ENCODE measurements at places on chromosomes 5 and 9.

GRCh38 chr5:97097326-97098230, 44.8 kb downstream of the LIX1 start:
- DNase-seq, result no peak

DNA sequence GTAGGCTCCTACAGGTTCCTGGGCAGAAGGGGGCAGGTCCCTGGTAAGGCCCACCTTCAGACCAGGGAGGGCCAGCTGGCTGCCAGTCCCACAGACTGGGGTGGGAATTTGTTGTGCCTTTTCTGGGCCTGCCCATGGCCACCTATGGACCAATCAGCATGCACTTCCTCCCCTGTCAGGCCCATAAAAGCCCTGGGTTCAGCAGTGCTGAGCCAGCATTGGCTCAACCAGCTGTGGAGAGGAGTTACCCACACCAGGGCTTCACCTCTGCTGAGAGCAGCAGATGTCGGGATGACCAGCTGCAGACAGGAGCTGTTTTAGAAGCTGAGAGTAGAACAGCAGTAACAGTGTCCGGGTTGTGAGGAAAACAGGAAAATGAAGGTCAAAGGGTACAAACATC, 373.4 kb upstream of the ACO1 start:
- DNase-seq, result no peak

GRCh38 chr5:108168915-108169314, 213.0 kb downstream of the FBXL17 start:
- DNase-seq, result no peak

- no peak for DNase-seq
Observed at GRCh38 chr9:110207071-110207641, 803 bp downstream of the C9orf152 start.

GRCh38 chr5:118551031-118551430, 437.3 kb downstream of the DTWD2 start:
- no peak for DNase-seq

DNA sequence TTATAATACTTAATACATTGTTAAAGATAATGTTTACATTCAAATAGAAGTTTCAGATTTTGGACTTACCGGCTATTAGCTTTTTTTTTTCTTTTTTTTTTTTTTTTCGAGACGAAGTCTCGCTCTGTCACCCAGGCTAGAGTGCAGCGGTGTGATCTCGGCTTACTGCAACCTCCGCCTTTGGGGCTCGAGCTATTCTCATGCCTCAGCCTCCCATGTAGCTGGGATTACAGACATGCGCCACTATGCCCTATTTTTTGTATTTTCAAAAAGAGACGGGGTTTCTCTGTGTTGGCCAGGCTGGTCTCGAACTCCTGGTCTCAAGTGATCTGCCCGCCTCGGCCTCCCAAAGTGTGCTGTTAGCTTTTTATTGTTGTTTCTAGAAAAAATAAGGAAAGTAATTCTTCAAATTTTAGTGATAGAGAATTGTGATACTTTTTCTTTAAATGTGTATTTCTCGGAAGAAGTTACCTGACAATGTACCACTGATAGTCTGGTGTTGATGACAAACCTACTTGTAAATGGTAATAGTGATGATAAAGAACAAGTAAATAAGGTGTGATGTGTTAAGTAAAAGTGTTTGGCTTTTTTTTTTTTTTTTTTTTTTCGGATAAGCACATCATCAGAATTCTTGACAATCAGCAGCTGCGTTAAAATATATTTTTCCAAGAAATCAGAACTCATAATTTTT, 2.7 kb downstream of the CDC42SE2 start:
- DNase-seq, result peak; percentile 71

- DNase-seq, result no peak
Observed at GRCh38 chr5:144378681-144379080, 208.0 kb downstream of the KCTD16 start.

- no peak for DNase-seq
Observed at GRCh38 chr5:126433701-126434100, 10.5 kb downstream of the GRAMD2B start.

DNA sequence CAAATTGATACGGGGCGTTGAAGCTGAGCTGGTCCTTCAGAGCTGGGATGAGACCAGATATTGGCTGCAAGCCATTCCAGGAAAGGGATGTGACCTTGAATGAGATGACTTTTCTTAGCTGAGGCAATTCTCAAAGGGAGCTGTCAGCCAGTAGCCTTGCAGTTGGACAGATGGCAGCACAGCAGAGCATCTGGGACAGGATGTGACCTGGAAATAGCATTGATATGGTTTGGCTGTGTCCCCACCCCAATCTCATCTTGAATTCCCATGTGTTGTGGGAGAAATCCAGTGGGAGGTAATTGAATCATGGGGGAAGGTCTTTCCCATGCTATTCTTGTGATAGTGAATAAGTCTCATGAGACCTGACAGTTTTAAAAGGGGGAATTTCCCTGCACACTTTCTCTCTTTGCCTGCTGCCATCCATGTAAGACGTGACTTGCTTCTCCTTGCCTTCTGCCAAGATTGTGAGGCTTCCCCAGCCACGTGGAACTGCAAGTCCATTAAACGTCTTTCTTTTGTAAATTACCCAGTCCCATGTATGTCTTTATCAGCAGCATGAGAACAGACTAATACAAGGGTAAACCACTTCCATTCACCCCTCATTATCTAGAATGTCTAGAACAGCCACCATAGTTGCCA, 19.8 kb upstream of the MTX3 start:
- no peak for DNase-seq

- no peak for DNase-seq
Observed at GRCh38 chr5:171927345-171927941, 79.0 kb downstream of the FBXW11 start.

DNA sequence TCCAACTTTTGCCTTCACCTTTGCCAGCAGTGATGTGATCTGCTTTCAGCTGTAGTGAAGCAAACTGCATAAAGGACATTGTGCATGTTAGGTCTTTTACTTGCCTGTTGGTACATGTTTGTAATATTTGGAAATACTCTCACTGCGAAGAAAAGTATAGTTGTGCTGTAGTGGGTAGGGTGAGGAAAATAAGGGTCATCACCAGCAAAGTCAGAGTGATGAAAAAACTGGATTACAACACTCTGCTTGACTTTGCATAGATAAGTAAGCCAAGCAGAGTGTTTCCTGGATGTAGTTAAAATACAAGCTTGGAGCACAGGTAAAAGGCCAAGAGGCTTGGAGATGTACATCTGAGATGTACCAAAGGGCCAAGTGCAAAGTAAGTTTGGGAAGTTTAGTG, 16.7 kb downstream of the TGFBR1 start:
- DNase-seq, result no peak

DNA sequence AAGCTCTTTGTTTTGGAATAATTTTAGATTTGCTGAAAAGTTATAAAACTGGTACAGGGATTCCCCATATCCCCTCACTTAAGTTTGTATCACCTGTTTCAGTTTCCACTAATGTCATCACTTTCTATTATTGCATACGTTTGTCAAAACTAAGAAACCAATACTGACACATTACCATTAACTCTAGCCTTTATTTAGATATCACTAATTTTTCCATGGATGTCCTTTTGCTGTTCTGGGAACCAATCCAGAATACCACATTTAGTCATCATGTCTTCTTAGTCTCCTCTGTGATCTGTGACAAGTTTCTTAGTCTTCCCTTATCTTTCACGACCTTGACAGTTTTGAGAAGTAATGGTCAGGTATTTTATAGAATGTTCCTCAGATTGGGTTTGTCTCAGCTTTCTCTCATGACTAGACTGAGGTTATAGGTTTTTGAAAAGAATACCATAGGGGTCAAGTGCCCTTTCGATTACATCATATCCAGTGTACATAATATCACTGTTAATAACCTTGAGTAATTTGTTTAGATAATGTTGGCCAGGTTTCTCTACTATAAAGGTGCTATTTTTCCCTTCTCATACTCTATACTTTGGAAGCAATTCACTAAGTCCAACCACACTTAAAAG, 51.9 kb upstream of the NMUR2 start:
- no peak for DNase-seq

DNA sequence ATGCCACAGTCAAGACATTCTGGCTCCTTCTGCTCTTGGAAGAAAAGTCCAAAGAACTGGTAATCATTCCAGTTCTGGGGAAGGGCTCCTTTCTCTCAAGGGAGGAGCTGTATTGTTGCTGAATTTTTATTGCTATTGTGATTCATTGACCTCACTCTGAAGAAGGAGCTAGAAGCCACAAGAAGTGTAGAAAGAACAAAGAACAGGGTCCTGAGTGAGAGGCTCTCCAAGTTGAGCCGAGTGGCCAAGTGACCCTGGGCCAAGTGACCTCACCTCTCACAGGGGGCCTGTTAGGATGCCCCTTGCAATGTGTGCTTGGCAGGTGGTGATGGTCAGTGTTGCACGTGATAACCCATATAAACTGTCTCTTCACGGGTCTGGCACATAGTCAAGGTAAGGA, 173.3 kb downstream of the FGF18 start:
- no peak for DNase-seq

- no peak for DNase-seq
Observed at GRCh38 chr9:119224431-119224830, 144.8 kb downstream of the BRINP1 start.

DNA sequence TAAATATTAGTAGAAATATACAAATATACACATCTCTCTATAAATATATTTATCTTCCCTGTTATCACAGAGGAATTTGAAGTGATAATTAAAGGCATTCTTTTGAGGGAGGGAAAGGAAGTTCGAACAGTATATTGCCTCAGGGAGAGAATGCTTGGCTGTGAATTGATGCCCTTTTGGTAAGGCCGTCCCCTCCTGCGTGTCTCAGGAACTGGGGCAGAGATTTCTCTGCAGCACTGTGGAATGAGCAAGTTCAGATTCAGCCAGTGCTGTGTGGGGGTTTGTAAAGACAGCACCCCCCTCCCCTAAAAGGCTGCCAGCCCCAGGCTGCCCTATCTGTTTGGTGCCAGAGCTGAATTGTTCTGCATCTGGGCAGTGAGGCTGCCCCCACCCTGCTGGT, 42.0 kb downstream of the UBE2QL1 start:
- no peak for DNase-seq

GRCh38 chr9:71479621-71480020, 288.7 kb downstream of the CEMIP2 start:
- DNase-seq, result no peak

- DNase-seq, result no peak
Observed at GRCh38 chr5:9194509-9194908, 351.4 kb downstream of the SEMA5A start.

GRCh38 chr5:175896301-175897040, 25.1 kb downstream of the CPLX2 start:
- DNase-seq, result no peak

GRCh38 chr5:76524101-76524835, 98.9 kb downstream of the F2RL2 start:
- no peak for DNase-seq

- peak; percentile 78 for DNase-seq
Observed at GRCh38 chr5:177309351-177310191, 2.1 kb downstream of the MXD3 start.

DNA sequence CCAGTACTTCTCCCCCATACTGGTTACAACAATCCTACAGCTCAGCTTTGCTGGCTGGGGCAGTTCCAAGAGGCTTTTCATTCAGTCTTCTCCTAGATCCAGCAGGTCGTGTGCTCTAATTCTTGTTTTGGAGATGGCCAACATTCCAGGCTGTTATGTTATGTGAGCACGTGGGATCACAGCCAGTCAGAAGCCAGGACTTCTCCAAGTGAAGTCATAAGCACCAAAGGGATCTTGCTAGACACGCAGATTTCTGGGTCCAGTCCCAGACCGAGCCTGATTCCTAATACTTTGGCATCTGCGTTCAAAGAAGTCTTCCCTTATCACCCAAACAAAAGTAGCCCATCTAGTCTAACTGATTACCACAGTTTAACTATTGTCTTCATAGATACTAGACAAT, 1.4 kb upstream of the LARP1 start:
- no peak for DNase-seq

DNA sequence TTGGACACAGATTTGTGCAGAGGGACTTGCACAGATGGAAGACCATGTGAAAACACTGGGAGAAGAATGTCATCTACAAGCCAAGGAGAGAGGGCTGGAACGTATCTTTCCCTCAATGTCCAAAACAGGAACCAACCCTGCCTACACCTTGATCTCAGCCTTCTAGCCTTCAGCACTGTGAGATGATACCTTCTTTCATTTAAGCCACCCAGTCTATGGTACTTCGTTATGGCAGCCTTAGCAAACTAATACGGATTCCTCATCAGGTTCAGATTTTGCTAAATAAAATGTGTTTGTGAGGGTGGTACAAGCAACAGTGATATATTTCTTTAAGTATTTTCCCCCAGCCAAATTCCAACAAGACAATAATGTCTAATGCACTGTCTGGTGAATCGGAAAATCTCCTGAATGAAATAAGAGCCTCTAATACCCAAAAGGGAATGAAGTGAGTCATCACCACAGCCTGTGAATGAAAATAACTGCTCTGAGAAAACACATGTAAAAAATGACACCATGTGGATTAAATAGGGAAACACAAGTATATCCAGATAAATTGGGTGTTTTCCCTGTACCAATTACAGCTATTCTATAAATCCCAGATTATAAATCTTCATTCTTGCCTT, 182.8 kb upstream of the TARS1 start:
- no peak for DNase-seq

DNA sequence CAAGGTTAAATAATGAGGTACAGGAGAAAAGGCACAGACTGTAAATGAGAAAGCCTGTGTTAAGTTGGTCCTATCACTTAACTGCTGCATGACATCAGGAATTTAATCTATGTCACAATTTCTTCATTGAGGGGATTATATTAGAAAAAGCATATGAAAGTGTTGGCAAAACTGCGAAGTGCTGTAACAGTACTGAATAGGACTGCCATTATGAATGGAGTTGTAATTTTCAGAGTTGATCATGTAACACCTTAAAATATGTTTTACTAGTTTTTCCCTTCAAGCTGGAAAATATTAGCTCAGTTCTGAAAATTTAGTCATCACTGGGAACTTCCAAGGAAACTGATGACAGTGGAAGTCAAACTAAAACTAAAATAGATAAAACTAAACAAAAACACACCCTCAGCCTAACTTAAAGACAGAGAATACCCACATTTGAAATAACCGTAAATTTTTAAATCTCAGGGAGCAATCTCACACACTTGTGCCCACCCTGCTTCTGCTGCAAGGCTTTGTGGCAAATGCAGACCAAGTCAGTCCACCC, 45.1 kb downstream of the ERMP1 start:
- no peak for DNase-seq

DNA sequence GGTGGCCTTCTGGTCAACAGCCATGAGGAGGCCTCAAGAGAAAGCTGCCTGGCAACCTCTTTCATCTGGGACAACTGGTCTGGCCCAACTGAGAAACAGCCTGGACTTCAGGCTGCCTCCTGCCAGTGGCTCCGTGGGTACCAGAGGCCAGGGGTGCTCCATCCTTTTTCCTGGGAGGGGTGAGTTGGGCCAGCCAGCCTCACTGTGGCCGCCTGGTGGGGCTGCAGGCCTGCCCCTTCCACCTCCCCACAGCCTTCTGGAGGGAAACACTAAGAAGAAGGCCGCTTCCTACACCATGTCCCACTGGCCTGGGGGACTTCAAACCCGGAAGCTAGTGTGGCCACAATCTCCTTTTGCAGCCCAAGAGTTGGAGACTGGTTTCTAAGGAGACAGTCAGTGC, 13.8 kb upstream of the NKD2 start:
- no peak for DNase-seq
